ENCODE measurements at places on chromosomes 1 and 21.

DNA sequence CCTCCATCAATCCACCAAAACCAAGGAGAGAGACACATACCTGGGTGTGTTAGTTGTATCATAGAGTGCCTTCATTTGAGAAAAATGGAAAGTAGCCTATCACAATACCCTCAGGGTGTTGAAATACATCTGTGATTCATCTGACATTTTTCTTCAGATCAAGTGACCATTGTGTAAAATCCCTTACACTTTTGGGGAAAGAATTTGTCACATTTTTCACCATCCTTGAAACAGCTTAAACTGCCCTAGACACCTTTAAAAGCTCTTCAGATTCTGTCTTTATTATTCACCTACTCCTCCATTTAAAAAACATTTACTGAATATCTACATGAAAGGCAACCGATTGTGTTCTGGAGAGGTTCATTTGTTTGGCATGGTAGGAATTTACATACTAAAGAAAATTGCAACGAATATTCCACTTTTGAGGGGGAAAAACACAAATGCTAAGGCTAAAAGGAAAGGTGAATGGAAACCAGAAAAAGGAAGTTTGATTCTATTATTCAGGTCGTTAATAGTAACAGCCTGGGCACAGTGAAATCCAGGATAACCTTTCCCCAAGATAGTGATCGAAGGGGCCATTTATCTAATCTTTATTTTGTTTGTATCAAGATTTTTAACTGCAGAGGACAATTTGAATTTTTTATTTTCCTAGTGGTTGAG lies 70.4 kb upstream of the SAMSN1 start:
- DNase-seq: no peak

DNA sequence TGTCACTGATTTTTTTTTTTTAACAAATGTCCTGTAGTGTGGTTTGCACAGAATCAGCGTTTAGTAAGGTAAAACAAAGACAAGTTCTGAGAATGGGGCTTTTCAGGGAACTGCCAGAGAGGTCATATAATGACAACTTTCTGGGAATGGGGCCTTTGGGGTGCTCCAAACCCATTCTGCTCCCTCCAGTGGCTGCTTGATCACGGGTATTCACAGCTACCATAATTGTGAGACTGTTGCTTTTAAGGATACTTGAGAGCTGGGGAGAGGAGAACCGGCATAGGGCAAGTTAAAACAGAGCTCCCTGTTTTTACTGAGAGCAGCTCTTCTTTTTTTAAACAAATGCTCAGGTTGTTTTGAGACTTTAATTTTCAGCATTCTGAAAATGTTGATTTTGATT lies 48.2 kb downstream of the CYP2J2 start:
- DNase-seq: no peak

- no peak for DNase-seq
These were observed 88.6 kb downstream of the RIPK4 start for GRCh38 chr21:41678016-41678923.

DNA sequence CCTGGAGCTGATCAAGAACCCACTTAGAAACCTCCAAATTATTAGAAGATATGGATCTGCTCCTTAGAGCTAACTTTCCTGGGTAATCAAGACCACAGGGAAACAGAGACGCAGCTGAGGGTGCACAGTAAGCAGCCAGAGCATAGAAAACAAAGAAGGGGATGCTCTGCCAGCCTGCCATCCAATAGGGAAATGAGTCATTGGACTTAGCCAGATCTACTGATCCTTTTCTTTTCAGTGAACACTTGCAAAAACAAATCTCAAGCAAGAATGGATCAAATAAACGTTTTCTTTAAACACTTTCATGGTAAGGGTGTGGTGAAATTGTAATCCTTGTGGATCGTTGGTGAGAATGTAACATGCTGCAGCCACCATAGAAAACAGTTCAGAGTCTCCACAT lies 474.0 kb downstream of the LTN1 start:
- no peak for DNase-seq

DNA sequence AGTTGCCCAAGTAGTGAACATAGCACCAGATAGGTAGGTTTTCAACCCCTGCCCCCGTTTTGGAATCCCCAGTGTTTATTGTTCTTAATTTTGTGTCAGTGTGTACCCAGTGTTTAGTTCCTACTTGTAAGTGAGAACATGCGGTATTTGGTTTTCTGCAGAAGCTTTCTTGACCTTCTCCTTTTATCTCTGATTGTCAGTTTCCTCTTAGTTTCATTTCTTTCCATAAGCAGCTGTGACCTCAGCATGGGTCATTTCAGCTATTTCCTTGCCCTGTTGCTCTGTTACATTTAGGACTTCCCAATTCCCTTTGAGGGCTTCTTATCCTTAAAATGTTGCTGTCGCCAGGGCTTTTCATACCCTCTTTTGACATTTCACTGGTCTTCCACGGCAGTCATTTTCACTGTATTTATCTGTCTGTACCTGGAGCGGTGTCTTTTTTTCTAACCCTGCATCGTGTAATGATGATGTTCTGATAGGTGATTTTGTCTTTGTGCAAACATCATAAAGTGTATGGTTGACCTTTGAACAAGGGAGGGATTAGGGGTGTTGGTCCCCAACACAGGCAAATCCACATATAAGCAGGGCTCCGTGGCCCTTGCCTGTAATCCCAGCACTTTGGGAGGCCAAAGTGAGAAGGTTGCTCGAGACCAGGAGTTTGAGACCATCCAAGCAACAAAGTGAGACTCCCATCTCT lies 15.0 kb downstream of the ITSN1 start:
- DNase-seq: no peak

DNA sequence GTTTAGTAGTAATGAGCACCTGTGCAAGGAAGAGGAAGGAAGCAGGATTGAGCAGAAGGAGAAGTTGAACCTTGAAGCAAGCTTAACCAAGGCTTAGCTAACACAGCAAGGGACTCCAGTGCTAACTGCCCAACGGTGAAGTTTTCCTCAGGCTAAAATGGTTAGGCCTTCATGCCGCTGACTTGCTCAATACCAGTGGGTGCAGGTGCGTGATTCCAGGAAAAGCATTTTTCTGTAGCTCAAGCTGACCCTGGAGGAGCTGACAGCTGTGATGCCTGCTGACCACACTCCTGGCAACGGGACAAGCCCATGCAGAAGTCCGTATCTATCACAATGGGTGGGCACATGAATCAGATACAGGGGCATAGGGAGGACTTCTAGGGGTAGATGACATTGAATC lies 76.5 kb upstream of the FGGY start:
- no peak for DNase-seq

- DNase-seq: no peak
These were observed 101.3 kb upstream of the ACTL8 start for GRCh38 chr1:17653728-17654351.

- DNase-seq: no peak
These were observed 5.9 kb upstream of the ASAP3 start for GRCh38 chr1:23489842-23490241.

- no peak for DNase-seq
These were observed 95.0 kb downstream of the LAMC2 start for GRCh38 chr1:183281039-183281438.

DNA sequence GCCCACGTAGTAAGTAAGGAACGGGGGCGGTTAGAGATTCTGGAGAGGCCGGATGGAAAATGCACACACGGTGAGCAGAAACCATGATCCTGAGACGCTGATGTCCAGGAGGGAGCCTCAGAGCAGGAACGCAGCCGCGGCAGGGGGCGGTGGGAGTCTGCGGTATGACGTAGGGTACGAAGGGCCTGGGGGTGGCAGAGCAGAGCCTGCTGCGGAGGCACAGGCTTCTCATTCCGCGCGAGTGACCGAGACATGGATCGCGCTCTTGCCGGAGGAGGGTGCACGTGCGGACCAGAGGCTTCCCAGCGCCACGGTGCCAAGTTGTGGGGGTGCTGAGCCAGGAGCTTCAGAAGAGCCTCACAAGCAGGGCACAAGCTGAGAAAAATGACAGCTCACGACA lies 176.2 kb downstream of the KIF26B start:
- no peak for DNase-seq

GRCh38 chr1:28986306-28986910 lies 72.0 kb downstream of the EPB41 start:
- DNase-seq: no peak

DNA sequence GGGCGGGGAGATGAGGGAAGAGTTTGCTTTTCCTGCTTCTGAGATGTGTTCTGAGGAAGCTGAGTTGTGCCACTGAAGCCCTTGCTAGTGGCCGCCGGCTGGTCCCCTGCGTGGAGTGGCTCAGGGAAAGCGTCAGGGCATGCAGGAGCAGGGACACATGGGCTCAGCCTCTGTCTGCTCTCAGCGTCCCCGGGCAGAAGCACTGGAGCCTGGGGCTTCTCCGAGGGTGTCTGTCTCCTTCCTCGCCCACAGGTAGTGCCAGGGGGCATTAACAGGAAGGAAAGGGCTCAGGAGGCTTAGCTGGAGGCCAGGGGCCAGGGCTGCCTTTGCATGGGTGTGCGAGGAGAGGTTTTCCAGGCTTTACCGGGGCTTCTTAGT lies 7.3 kb downstream of the PRDM16 start:
- DNase-seq: no peak

DNA sequence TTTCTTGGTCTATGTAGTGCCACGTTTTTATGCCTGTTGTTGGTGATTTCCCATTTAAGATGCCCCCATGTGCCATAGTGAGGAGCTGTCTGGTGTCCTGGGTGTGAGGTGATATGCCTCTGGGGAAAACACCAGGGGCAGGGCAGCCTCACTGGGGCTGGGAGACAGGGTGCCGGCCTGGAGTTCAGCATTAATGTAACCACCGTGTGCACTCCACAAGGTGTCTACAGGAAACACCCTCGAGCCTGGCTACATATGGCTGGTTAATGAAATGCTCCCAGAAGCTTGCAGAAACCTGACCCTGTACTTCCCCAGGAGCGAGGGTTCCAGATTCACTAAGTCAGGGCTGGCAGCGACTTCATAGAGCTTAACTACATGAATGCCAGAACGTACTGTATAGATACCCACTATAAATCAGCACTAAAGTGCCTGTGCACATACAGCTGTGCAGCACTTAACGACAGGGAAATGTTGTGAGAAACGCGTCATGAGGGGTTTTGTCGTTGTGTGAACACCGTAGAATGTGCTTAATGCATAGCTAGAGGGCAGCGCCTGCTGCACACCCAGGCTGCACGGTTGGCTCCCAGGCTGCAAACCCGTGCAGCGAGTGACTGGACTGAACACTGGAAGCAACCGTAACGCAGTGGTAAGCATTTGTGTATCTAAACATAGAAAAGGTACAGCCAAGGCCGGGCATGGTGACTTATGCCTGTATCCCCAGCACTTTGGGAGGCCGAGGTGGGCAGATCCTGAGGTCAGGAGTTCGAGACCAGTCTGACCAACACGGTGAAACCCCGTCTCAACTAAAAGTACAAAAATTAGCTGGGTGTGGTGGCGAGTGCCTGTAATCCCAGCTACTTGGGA lies 10.4 kb downstream of the TFF2 start:
- no peak for DNase-seq

GRCh38 chr1:202892501-202892900 lies 3.6 kb upstream of the RABIF start:
- no peak for DNase-seq

- peak; percentile 31 for DNase-seq
These were observed 1.2 kb downstream of the HHIPL2 start for GRCh38 chr1:222546548-222547259.

DNA sequence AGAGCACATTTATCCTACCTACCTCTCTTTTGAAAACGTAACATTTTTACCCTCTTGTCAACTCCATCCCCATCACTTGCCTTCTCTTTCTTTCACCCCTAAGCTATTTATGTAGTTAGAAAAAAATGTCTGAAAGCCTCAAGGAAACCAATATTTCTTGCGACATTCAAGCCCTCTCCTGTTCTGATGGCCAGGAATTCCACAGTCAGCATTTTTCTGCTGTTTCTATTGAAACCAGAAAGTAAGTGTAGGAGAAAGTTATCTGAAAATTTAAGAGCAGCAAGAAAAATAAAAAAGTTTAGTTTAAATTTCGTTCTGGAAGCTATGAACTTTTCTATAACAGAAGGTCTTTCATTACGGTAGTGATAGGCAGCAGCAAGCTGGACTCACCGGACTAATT lies 247.6 kb upstream of the PBX1 start:
- DNase-seq: no peak

- no peak for DNase-seq
These were observed 73.5 kb downstream of the PRPF38A start for GRCh38 chr1:52477876-52478275.

DNA sequence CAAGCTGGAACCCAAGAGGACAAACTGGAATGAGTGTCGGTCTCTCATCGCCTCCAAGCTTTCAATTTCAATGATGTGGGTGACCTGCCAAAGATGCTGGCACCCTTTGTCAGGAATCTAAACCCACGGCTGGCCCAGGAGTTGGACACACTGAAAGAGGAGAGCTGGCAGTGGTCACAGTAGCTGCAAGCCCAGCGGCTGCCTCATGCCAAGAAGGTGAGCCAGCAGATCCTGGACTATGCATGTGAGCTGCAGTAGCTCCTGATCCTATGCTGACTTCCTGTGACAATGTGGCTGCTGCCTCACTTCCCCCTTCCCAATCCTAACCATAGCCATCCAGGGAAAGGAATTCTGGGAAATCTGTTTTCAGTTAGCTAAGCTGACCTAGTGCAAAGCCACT lies 117.0 kb upstream of the VAV3 start:
- DNase-seq: no peak

- no peak for DNase-seq
These were observed 59.5 kb upstream of the LAPTM5 start for GRCh38 chr1:30817077-30817438.

GRCh38 chr21:46605767-46606426 lies 1.0 kb upstream of the S100B start:
- DNase-seq: no peak

GRCh38 chr1:18573170-18573569 lies 57.5 kb upstream of the PAX7 start:
- DNase-seq: no peak

DNA sequence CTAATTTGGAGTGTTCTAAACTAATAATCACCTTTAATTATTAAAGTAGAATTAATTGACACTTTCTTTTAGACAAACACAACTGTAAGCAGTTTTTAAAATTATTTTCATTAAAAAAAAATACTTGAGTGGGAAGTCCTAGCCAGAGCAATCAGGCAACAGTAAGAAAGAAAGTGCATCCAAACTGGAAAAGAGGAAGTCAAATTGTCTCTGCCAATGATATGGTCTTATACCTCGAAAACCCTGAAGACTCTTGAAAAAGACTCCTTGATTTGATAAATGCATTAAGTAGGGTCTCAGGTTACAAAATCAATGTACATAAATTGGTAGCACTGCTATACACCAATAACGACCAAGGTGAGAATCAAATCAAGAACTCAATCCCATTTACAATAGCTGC lies 83.0 kb upstream of the GADD45A start:
- DNase-seq: no peak

DNA sequence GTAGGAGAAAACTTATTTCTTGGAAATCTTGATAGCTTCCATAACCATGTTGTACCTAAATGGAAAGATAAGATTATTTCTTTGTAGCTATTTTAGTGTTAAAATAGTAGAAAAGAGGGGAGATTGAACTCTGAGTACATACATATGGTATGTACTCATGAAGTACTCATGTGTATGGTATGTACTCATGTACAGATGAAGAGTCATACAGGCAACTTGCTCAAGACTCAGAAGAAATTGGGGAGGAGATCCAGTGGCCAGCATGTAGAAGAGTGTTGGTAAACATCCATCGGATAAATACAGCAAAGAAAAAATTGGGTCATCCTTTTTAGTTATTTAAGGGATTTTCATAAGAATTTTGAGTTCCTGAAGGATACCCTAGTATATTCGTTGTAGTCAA lies 29.0 kb downstream of the MDM4 start:
- DNase-seq: no peak

Measured in DMS 273 treated with DMSO at 0.1 percent for 48 hours (cell line).